NCI-H510A (cell line): ENCODE measurements at places on chromosomes 7 and 10.

- no peak for DNase-seq
Observed at GRCh38 chr7:67913604-67914003, 917.0 kb downstream of the TYW1 start.

DNA sequence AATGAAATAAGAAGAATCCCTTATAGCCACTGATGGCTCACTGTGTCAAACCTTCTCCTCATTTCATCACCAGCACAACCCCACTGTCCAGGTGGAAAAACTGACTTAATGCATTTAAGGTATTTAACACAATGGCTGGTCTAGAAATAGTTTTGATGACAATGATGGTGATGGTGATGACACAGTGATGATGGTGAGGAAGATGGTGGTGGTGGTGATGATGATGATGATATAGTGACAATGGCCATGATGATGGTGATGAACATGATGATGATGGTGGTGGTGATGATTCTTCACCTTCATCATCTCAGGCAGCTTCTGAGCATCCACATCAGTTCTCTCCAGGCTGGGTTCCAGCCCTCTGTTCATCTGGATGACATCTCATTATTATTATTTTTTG lies 186.6 kb downstream of the TCERG1L start:
- no peak for DNase-seq

- DNase-seq, result no peak
Observed at GRCh38 chr7:23486002-23486773, 15.9 kb upstream of the IGF2BP3 start.

DNA sequence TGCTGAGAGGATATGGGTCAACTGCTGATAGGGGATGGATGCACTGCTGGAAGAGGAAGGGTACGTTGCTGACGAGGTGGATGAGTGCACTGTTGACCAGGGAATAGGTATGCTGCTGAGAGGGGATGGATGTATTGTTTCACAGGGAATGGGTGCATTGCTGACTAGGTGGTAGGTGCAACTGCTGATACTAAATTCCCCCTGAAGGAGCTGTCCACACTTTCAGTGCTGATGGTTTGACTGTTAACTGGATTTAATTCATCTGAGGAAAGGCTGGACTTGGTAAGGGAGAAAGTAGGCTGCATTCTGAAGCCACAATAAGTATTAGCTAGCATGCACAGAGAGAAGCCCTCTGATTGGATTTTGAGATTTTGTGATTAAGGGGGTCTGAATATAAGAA lies 1196.8 kb upstream of the PHF14 start:
- no peak for DNase-seq

GRCh38 chr7:10998996-10999757 lies 25.5 kb downstream of the PHF14 start:
- no peak for DNase-seq

GRCh38 chr7:7682861-7683260 lies 35.5 kb downstream of the RPA3 start:
- no peak for DNase-seq

- DNase-seq, result no peak
Observed at GRCh38 chr10:129520440-129521080, 53.5 kb downstream of the MGMT start.

DNA sequence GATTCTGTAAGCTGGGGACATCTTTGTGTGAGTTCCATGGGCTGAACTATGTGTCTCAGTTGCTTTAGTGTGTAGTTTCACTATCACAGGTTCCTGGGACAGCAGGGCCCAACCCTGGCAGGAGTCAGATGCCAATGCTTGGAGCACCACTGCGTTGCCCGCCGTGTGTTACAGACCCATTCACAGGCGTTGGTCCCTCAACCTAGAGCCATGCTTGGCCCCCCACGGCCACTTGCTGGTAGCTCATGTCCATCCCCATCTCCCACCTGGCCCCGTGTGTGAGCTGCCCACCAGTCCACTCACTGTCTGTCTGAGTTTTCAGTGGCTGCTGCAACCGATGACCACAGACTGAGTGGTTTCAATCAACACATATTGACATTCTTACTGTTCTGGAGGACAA lies 546.9 kb downstream of the TCERG1L start:
- no peak for DNase-seq

DNA sequence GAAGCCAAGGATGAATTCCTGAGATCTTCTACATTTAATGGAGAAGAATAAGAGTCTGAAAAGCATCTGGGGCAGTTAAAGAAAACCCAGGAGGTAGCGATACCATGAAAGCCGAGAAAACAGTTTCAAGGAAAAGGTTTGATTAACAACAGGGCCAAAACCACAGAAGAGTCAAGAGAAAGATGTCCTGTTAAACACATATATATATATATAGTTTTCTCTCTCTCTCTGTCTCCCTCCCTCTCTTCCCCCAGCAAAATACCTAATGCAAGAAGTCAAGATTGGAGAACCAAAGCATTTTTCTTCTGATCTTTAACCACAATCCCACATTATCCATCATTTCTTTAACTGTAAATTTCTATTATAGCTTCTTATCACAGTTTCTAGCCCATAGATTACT lies 261.4 kb downstream of the SNX13 start:
- no peak for DNase-seq

GRCh38 chr10:117167789-117168674 lies 29.3 kb upstream of the KCNK18 start:
- no peak for DNase-seq

GRCh38 chr7:153193144-153193595 lies 433.6 kb downstream of the ACTR3B start:
- DNase-seq, result no peak

- no peak for DNase-seq
Observed at GRCh38 chr10:18450298-18450697, 201.1 kb downstream of the NSUN6 start.

DNA sequence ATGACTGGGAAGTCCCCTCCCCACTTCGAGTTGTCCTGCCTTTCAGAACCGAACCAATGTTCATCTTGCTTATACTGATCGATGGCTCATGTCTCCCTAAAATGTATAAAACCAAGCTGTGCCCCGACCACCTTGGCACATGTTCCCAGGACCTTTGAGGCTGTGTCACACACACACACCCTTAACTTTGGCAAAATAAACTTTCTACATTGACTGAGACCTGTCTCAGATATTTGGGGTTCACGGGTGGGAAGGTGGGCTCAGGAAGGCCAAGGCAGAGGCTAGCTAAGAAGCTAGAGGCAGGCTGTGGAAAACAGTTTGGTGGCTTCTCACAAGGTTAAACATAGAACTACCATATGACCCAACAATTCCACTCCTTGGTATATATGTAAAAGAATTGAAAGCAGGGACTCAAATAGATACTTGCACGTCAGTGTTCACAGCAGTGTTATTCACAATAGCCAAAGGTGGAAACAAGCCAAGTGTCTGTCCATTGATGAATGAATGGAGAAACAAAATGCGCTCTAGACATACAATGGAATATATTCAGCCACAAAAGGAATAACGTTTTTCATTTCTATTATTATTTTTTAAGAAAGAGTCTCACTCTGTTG lies 15.4 kb downstream of the PRF1 start:
- no peak for DNase-seq

- DNase-seq, result no peak
Observed at GRCh38 chr10:24114556-24114955, 94.4 kb upstream of the KIAA1217 start.

GRCh38 chr10:92405419-92405924 lies 114.5 kb downstream of the MARCHF5 start:
- DNase-seq, result no peak

- DNase-seq, result no peak
Observed at GRCh38 chr10:116207690-116208089, 65.3 kb downstream of the GFRA1 start.

GRCh38 chr7:139043823-139044812 lies 8.3 kb upstream of the ZC3HAV1L start:
- DNase-seq, result no peak

- DNase-seq, result no peak
Observed at GRCh38 chr7:140902303-140902953, 22.3 kb downstream of the BRAF start.
